H1 (cell line): ENCODE measurements at places on chromosomes 13 and 19.
A peak's percentile ranks its signal among the peaks of the same experiment; 100 is the strongest.

DNA sequence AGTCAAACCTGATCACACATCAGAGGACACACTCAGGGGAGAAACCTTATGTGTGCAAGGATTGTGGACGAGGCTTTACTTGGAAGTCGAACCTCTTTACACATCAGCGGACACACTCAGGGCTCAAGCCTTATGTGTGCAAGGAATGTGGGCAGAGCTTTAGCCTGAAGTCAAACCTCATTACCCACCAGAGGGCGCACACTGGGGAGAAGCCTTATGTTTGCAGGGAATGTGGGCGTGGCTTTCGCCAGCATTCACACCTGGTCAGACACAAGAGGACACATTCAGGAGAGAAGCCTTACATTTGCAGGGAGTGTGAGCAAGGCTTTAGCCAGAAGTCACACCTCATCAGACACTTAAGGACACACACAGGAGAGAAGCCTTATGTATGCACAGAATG is 8.2 kb upstream of the ZNF527 start:
- peak; percentile 67 for DNase-seq

- DNase-seq, result no peak
Observed at GRCh38 chr19:11581740-11582139, 4.3 kb upstream of the ACP5 start.

DNA sequence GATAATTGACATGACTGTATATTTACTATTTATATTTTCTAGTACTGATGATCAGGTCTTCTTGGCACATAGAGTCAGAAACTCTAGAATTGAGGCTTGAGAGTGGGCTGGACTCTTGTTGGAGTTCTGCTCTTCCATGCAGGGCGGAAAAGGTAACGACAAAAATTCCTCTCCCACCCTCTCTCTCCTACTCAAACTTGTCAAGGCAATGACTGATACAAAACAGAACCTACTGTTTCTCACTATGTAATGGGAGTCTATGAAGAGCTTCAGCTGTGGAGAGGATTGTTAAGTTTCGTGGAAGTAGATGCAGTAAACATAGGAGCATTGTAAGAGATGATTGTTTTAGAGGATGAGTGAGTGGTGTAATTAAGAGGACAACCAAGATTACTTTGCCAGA is 8.8 kb downstream of the EDNRB start:
- DNase-seq, result no peak

DNA sequence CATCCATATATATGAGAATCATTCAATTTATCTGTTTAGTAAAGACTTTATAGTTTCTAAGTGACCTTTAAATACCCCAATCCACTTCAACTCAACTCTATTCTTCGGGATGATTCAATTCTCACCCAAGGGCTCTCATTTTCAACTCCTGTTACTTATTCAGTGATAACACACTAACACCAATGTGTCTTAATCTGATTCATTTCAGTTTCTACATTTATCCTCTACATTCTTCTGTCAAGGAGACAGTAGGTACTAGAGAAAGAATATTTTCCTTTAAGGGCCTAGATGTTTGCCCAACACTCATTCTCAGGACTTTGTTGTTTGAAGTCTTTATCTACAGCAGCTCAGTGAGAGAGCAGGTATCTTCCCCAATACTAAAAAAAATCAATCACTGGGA is 7.1 kb downstream of the ARGLU1 start:
- no peak for DNase-seq

DNA sequence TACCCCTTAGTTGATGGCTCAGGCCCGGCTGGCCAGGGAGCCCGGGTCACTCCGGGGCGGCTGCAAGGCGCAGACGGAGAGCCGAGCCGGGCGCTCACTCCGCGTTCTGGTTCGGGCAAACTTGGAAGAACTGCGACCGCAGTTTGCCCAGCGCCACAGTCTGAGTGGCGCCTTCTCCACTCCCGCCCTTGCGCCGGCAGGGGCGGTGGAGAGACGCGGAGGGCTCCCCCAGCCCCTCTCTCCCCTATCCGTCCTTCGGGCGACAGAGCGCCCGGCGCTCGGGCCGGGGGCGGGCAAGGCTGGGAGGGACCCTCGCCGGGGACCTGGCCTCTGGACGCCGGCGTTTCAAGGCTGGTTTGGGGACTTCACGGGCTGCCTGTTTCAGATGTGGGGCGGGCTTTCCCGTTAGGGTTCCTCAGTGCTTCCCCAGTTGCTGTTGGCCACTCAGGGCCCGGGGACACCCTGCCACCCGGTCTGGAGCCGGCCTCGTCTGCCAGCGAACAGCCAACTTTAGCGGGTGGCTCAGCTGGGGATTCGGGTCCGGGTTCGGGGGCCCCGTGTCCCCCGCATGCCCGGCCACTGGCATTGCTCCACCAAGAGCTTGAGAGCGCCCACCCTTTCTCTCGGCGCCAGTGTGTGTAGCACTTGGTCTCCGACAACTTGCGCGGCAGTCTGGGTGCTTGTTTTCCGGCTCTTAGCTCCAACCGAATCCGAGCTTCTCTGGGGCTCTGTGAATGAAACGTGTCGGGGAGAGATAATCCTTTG is 1.5 kb downstream of the GPC6 start:
- DNase-seq, result no peak

- DNase-seq, result peak; percentile 90
Observed at GRCh38 chr19:17847538-17848366, at the start of gene JAK3. TSS of gene JAK3 (minus strand) at chr19:17847982. CDS start at chr19:17844417, 3,565 bp downstream.

DNA sequence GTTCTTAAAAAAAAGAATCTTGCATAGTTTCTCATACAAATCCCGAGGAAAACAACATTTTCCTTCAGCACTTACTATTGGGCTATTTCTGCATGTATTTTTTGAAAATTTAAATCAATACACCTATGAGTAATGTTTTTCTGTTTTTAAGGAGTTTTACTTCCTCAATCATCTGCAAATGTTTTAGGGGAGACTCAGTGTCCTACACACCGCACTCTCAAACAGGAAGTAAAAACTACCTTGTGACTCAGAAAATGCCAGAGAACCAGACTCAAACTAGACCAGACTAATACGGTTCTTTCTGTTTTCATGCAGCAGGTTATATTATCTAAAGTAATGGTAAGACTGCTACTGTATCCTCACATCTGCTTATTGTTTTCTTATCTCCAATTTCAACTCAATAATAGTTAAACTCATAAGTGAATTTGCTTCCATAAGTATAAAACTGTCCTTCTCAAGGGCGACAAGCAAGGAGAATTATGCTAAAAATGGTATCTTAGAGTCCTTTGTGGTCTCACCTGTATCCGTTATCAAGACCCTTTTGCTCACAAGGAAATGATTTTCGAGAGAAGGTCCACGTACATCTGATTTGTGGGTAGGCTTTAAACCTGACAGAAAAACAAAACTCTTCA is 52.5 kb downstream of the FLT3 start:
- no peak for DNase-seq

- DNase-seq, result no peak
Observed at GRCh38 chr19:35731779-35732405, 10.4 kb downstream of the IGFLR1 start.

DNA sequence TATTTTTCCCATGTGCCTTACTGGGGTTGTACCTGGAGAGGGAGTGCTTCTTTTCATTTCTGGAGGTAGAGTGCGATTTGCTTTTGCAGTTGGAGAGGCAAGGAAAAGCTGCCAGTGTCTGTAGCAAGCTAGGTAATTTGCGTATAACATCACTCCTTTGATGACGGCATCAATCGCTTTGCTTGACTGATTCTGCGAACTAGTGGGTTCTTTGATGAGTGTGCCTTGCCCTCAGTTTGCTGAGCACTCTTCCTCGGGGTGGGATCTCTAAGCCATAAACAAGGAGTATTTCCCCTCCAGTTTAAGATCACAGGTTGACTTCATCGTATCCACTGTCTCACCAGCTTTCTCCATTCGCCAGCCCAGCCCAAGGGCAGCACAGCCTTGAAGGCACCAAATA is 344.5 kb downstream of the KCNRG start:
- no peak for DNase-seq

- no peak for DNase-seq
Observed at GRCh38 chr19:17086834-17087233, 11.3 kb downstream of the MYO9B start.

GRCh38 chr13:73714522-73714921 is 419.7 kb downstream of the KLF12 start:
- DNase-seq, result no peak

DNA sequence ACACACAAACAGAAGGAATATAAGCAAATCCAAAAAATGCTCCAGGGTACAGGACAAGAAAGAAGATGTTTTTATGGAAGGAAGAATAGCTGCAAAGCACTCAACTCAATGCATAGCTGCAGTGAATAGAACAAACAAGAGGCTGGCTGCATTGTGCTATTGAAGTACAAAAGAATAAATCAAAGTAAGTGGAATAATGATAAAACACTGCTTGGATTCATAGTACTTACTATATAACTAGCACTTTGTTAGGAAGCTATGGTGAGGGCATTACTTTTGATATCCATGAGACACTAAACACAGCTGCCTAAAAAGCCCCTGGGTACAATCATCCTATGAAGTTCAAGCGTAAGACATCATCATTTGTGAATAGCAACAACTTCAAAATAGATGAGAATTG is 350.1 kb downstream of the PCDH9 start:
- no peak for DNase-seq

DNA sequence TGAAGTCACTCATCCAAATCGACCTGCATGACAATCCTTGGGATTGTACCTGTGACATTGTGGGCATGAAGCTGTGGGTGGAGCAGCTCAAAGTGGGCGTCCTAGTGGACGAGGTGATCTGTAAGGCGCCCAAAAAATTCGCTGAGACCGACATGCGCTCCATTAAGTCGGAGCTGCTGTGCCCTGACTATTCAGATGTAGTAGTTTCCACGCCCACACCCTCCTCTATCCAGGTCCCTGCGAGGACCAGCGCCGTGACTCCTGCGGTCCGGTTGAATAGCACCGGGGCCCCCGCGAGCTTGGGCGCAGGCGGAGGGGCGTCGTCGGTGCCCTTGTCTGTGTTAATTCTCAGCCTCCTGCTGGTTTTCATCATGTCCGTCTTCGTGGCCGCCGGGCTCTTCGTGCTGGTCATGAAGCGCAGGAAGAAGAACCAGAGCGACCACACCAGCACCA is 5.9 kb downstream of the SLITRK5 start:
- no peak for DNase-seq

GRCh38 chr13:77868717-77869116 is 49.9 kb downstream of the EDNRB start:
- no peak for DNase-seq

DNA sequence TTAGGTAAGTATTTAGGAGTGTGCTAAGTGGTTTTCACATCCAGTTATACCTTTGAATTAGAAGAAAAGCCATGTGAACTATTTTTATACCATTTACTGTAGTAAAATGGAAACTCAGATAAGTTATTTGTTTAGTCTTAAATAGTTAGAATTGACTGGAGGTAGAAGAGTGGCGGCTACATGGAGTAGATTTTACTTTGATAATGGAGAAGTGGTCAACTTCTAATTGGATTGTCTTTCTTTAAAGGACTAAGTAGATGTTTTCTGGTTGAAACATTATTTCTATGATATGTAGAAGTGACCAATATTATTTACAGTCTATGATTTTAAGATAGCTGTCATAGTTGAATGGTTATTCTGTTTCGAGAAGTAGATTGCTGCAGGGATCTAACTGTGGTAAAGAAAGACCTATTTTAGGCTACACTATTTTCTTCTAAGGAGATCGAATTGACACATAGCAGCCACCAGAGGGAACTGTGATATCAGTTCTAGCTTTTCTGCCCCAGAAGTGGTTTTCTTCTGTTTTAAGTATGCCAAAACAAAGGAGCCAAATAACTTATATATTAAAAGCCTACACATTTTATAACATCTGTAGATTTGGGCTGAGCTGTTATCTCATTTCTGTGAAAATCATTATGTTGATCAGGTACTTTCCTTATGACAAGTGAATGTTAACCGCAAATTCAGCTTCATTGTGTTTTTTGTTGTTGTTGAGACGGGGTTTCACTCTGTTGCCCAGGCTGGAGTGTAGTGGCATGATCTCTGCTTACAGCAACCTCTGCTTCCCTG is 26.1 kb downstream of the ZMYM2 start:
- no peak for DNase-seq

DNA sequence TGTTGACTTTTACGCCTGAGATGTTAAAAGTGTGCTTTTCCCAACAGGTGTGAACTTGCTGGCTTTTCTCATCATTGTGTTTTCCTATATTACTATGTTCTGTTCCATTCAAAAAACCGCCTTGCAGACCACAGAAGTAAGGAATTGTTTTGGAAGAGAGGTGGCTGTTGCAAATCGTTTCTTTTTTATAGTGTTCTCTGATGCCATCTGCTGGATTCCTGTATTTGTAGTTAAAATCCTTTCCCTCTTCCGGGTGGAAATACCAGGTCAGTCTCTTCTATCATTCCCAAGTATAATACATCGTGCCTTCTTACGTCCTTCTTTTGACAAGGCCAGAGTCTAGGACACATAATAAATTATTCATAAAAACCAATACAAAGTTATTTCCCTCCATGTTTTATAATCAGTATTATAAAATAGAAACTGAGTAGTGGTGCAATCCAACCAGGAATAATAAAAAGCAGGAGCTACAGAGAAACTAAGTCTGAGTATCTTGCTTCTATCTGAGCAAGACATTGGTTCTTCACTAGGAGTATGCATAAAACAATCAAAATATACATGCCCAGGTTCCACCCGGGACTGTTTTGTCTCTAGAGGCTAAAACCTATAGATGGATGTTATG is 57.9 kb downstream of the RXFP2 start:
- no peak for DNase-seq

DNA sequence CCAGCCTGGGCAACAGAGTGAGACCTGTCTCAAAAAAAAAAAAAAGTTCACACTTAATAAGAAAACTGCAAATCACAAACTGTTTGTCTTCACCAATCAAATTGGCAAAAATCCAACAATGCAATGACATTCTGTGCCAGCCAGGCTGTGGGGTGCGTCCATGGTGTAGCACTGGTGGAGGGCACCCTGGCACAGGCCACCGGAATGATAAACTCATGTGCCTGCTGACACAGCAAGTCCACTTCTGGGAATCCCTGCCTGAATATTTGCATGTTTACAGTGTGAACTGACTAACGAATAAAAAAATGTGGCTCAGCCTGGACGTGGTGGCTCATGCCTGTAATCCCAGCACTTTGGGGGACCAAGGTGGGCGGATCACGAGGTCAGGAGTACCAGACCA is 1.6 kb upstream of the LRRC25 start:
- DNase-seq, result no peak
